ENCODE measurements at places on chromosomes 3 and 15.

- H3K4me3 ChIP-seq, result no peak overlapping the region
- H3K36me3 ChIP-seq, result no peaks in the 10 kb centered on the region
- H3K27me3 ChIP-seq, result peaks cover 16% of the 10 kb centered on the region
Measured at GRCh38 chr3:16869261-16870005, 15.3 kb upstream of the PLCL2 start.

DNA sequence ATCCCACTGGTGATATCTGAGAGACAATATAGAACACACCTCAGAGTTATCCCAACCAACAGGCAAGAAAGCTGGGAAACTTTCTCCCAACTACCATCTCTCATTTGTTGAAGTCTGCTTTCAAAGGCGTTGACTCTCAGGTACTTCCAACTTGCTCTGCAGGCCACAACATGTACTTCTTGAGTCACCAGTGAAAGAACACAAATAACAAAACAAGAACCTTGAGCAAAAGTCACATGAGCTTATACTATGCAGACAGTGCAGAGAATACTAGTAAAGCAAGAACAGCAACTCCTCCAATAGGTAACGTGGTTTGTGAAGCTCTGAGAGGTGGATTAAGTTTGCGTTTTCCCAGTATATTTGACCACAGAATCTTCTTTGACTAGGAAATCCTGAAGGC lies 20.6 kb downstream of the SNTN start:
- no peak for DNase-seq
- H3K4me1 ChIP-seq, result no peaks in the 10 kb centered on the region
- H3K36me3 ChIP-seq, result no peaks in the 10 kb centered on the region
- H3K27me3 ChIP-seq, result no peaks in the 10 kb centered on the region
- H3K4me3 ChIP-seq, result no peak overlapping the region

- DNase-seq, result no peak
- H3K27ac ChIP-seq, result no peak overlapping the region
- no peaks in the 10 kb centered on the region for H3K27me3 ChIP-seq
- H3K4me3 ChIP-seq, result no peak overlapping the region
- H3K36me3 ChIP-seq, result no peaks in the 10 kb centered on the region
Measured at GRCh38 chr15:92510163-92510882, 116.6 kb downstream of the ST8SIA2 start.

- DNase-seq, result no peak
- H3K36me3 ChIP-seq, result no peaks in the 10 kb centered on the region
Measured at GRCh38 chr3:168574455-168575158, 478.9 kb upstream of the GOLIM4 start.

DNA sequence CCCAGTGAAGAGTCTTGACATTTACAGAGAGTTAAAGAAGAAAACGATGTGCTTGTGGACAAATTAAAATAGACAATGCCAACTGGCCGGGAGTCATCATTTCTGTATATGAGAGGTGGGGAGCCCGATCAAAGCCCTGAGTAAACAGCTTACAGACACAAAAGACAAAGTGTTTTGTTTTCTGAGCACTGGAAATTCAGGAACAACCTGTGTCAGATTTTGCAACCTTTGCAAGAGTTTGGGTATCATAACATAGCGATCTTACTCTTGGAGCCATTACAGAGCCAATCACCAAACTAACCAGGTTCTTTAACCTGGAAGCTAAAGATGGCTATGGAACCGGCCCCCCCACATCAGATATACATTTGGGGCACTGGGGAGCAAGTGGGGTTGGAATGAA lies 101.9 kb upstream of the LRIG1 start:
- no peaks in the 10 kb centered on the region for H3K27me3 ChIP-seq
- no peak overlapping the region for H3K27ac ChIP-seq
- H3K4me3 ChIP-seq, result no peak overlapping the region

Data from mesenchymal stem cell (in vitro differentiated cells and primary cell).